ENCODE measurements at places on chromosomes 2 and 18.

DNA sequence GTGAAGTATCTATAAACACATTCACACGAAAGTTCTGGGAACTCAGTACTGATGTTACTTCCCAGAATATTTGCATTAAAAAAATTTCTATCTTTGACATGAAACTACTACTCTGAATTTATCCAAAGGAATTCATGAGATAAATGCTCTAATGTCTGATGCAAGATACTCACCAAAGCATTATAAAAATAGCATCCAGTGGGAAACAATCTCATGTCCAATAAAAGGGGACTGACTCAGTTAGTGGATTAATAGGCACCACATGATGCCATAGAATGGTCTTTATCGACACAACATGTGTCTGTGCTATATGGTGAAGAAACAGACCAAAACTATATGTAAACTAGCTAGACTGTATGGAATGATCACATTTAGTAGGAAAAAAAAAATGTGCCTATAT lies 33.9 kb downstream of the LAMA3 start:
- DNase-seq, result no peak

- no peak for DNase-seq
These were observed 221.5 kb downstream of the DOK6 start for GRCh38 chr18:69622184-69622583.

- DNase-seq, result no peak
These were observed 111.3 kb downstream of the PTGR3 start for GRCh38 chr18:75097491-75098225.

- DNase-seq, result no peak
These were observed 2.8 kb upstream of the ZNF236 start for GRCh38 chr18:76819411-76820136.

GRCh38 chr2:174328961-174329715 lies 5.6 kb upstream of the SP9 start:
- no peak for DNase-seq

DNA sequence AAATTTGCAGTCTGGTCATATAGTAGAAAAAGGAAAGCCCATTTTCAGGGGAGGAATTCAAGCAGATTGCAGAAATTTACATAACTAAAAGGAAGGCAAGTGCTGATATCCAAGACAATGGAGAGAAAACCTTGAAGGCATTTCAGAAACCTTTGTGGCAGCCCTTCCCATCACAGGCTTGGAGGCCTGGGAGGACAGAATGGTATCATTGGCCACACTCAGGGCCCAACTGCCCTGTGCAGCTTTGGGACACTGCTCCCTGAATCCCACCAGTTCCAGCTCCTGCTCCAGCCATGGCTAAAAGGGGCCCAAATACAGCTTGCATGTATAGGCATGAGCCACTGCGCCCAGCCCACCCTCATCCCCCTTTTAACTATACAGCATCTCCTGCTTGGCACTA lies 81.1 kb upstream of the NYAP2 start:
- no peak for DNase-seq

- no peak for DNase-seq
These were observed 155.2 kb downstream of the BCL2 start for GRCh38 chr18:63164396-63164795.

GRCh38 chr18:79472946-79473345 lies 77.2 kb downstream of the NFATC1 start:
- no peak for DNase-seq

DNA sequence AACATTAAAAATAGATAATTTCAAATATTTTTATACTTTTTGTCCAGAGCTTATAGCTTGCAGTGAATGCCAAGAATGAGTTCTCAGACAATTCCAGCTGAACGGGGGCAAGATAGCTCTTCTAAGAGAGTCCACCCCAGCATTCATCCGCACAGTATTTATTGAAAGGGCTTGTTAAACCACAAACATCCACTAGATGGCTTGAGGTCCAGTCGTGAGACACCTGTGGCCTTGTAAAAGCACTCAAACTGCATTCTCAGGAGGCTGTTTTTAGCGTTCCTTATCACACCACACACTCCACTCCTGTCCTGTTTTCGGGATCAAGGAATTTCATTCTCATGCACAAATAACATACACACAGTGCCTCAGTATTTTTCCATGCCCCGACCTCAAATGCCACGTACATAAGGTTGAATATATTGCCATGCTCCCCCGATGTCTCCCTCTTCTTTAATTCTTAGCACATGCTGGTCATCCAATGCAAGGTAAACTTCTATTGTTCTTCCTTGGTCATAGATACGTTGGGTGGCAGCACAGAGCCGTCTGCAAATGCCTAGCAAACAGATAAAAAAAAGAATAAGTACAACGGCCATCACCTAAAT lies 47.4 kb downstream of the DNAJC10 start:
- no peak for DNase-seq

- DNase-seq, result no peak
These were observed 133.2 kb upstream of the ID2 start for GRCh38 chr2:8548619-8549150.

DNA sequence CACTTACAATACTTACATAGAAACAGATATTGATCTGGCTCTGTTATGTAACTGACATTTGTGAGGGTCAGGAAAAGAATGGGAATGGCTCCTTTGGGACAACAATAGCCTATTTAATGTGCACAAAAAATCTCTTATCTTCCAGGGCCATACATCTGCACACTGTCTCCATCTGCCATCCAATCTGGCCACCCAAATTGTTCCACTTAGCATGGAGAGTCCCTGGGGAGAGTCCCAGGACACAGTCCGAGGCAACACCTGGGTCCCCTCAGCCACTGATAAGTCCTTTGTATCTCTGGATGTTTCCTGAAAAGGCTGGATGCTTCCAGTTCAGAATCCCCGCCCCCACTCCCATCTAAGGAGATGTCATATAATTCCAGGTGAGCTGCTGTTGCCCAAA lies 274.2 kb upstream of the NCKAP5 start:
- no peak for DNase-seq

GRCh38 chr2:171362396-171362795 lies 71.4 kb downstream of the METTL8 start:
- no peak for DNase-seq

DNA sequence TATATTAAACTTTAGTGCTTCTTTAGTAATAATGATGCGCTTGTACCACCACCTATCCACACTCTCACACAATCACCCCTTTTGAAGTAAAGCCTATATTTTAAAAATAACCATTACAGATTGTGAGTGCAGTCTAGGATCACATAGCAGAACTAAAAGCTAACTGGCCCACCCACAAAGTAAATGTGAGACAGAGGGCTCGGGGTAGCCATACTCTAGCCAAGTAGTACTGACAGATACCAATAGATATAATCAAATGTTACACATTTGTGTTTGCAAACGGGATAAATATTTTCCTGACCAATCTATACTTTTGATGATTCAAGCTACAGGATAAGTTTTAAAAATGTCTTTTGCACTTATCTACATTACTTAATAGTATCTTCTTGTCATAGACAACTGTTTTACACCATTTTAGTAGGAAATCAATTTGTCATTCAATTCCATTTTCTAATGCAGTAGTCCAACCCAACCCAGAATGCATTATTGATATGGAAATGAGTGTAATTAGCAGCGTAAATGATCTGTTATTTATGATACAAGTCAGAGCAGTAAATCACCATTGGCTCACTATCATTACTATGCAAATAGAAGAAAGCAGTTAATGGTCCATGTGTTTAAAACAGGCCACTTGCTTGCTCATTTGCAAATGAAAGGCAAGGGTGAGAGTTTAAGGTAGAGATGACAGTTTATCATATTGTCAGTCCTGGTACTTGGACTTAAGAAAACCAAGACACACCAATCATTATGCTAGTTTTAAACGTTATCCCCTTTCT lies 111.8 kb downstream of the ERBB4 start:
- no peak for DNase-seq

DNA sequence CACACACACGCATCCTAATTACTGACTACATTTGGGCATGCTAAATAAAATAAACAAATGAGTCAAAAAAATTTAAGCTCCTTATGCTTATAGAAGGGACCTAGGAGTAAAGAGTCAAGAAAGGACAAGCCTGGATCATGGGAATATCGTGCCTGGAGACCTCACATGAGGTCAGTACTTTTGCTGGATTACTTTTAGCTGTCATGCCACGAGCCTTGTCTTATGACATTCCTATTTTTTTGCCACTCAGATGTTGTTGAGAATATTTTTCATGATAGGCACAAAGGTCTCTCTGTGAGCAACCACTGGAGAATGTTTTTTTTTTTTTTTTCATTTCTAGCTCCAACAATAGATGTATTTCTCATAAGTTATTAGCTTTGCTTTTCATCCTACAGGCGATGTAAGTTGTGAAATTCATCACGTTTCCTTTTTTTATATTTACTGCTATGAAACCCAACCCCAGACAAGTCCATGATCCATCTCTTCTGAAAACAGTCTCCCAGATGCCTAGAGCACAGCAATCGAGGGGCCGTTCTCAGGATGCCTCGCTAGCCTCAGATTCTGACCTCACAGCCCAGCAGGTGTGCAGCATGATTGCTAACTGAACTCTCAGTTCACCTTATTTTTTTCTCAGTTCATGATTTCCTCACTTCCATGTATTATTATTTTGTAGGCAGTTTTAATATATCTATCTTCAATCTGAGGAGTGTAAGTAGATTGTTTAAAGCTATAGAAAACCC lies 464.5 kb downstream of the IRS1 start:
- DNase-seq, result no peak

DNA sequence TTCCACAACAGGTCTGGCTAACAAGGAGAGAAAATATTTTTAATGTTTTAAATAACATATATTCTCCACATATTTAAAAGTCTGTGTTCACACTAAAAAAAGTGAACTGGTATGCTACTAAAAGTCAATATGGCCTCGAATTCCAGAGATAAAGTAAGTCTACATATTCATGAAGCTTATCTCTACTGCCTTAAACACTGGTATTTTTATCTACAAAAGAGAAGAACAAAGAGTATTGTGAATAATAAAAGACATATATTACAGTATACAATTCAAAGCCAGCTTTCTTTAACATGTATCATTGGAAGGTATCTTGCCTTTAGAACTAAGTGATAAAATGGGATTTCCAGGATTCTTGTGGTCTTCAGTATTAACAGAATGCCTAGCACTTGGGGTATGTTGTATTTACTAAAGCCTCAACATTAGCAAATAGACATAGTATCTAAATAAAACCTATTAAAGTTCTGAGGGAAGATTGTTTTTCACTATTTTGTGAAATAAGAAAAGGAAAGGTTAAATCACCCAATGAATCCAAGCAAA lies 302.8 kb upstream of the CCDC68 start:
- DNase-seq, result no peak

DNA sequence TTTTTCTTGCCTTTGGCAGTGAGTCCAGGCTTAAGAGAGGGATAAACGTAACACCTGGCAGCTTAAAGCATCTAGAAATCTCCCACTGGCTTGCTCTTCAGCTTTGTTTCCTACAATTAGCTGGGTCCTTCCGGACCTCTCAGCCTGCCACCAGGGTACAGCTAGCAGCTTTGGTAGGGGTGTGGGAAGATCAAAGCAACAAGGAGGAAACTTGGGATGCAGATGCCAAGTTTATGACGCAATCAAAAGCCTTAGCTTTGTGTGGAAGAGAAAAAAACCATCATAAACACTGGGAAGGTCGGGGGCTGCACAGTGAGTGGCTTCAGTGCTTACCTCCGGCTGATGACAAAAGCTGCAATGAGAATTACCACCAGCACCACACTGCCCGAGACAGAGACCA lies 116.9 kb downstream of the EPHA4 start:
- DNase-seq, result no peak
